ENCODE measurements at places on chromosomes 3 and 15.
A peak's percentile ranks its signal among the peaks of the same experiment; 100 is the strongest.

DNA sequence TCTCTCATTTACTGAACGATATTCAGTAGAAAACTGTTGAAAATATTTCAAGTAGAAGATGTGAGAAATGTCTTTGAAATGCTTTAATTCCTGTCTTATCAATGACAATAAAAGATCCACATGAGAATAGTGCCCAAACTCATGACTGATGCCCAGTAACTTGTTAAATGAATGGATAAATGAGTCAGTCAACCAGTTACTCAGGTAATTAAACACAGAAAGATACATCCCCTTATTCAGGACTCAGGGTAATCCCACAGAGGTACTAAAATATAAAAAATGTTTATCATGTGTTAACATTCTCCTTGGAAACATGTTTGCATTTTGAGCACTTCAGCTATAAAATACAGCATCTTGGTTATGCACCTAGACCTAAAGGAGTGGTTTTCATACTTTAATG, 169.5 kb downstream of the MBNL1 start:
- no peak for DNase-seq

DNA sequence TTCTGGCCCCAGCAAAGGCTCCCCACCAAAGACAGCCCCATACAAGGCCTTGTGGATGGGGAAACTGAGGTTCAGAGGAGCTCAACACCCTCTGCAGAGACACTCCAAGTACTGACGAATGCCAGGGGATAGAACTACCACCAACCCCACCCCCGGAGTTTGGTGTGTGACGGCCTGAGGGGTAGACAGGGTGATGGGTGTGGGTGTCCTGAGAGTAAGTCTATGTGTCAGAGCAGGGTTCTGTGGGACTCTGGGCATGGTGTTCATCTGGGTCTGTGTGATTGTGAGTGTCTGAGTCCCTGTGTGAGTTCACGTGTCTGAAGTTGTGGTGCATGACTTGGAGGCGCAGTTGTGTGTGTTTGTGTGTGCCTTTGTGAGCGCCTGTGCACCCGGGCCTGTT, 7.4 kb downstream of the PTH1R start:
- DNase-seq, result no peak

GRCh38 chr3:171873580-171873979, 30.4 kb downstream of the TMEM212 start:
- no peak for DNase-seq

DNA sequence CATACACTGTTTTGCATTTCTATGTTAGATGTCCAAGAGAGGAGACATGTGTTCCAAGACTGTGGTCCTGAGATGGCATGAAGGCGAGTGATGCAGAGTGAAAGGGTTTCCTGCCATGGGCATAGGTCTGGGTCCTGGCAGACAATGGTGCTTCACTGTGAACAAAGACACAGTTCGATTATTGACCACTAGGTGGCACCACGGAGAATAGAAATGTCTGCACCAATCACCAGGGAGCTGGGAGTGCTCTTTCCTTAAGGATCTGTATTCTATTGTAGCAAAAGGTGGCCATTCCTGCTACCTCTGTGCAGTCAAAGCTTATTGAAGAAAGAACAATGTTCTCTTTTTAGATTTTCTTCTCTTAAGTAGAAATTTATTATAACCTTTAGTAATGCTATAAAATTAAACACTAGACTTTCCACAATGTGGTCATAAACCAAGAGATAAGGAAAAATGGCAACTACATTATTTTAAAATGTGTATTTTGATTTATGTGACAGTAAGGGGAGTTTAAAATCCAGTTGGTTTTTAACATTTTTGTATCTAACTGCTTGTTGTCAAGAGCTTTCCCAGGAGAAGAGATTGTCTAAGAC, 88.7 kb downstream of the GABRG3 start:
- DNase-seq, result peak; percentile 6

- no peak for DNase-seq
These were observed 7.6 kb downstream of the ZNF639 start for GRCh38 chr3:179330438-179330837.

DNA sequence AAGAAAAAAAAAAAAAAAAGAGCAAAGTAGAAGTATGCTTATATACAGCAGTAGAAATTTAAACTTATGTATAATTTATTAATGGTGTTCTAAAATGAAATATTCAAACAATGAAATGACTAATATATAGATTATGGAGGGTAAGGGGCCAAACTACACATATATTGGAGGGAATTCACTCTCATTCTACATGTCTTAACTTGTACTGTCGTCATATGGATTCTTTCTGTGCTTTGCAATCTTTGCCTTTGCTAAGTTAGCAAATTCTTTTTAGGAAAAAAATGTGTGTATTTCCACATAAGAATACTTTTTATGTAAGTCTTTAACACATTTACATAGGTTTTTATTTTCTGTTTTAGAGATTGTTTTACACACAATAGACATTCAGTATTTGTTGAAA, 118.9 kb upstream of the MBNL1 start:
- DNase-seq, result no peak

DNA sequence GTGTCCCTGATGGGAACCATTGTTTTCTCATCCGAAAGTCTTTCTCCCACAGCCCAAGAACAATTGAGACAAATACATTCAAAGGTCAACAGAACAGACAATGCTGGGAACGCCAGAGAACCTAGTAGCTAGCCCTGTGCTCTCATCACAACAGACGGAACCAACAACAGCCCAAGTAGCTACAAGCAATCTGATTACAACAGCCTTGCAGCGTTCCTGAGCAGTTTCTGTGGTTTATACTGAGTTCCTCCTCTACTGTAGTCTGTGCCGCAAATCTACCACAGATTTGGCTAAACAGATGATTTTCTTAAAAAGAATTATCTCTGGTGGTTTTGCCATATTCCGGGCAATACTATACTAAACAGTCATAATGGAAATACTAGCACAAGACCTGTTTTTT, 435.6 kb downstream of the MECOM start:
- DNase-seq, result no peak

GRCh38 chr15:69805248-69805953, 292.3 kb downstream of the TLE3 start:
- DNase-seq, result no peak

DNA sequence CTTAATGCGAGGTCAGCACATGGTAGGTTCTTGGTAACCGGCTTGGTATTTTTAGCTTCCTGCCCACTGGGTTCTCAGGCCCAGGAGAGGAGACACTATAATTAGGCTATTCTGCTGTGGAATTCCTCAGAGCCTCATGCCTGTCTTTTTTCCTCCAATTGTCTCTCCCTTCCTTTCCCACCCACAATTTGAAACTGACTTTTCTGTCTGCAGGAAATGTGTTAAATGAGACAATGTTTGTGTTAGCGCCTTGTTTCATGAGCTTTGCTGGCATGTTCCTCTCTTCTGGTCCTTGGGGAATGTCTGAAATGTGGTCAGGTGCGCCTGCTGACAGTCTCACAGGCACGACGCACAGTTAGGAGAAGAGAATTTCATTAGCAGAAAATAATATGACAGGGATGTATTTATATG, 223.6 kb upstream of the CTNNB1 start:
- DNase-seq, result no peak

- DNase-seq, result no peak
These were observed 281.0 kb upstream of the TBL1XR1 start for GRCh38 chr3:177478170-177478867.

GRCh38 chr3:45273681-45274515, 47.8 kb upstream of the TMEM158 start:
- no peak for DNase-seq

- no peak for DNase-seq
These were observed 110.3 kb upstream of the TMC3 start for GRCh38 chr15:81484086-81484955.

GRCh38 chr3:156691920-156692319, 17.5 kb downstream of the TIPARP start:
- DNase-seq, result no peak

GRCh38 chr3:110894574-110894973, 177.0 kb upstream of the NECTIN3 start:
- DNase-seq, result no peak

- no peak for DNase-seq
These were observed 124.8 kb downstream of the EDEM1 start for GRCh38 chr3:5312290-5312689.

GRCh38 chr3:142088522-142088921, 60.8 kb downstream of the TFDP2 start:
- DNase-seq, result no peak

DNA sequence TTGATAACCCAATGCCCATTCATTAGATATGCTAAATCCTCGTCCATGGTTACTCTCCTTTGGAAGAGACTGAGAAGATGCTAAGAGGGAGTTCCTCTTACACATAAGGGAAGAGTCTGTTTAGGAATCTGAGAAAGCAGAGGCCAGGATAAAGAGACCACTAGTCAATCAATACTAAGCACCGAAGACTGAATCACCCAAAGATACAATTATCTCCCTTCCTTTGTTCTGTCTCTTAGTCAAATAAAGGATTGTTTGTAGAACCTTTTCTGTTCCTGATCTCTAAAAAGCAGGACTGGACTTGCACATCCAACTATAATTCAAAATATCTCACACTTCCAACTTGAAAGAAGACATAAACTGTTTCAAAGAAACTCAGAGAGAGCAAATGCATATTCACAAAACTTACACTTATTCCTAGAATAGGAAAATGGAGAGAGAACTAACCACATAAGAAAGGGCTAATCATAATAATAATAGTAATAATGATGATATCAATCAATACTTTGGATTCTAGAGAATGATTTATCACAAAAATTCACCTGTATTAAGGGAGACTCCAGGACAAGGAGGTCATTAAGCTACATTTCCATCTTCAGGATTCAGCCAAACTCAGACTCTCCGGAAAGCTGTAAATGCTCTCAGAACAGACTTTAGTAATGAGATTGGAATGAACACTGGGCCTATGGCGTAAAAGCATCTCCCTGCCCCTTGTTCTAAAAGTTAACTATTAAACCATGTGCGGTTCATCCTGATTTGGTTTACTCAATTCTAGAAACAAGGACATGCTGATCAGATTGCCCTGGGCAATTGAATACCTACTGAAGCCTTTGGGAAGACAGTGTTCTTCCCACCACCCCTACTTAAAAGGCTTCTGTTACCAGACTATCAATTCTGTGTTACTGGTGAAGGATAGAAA, 401.5 kb downstream of the ZBTB20 start:
- DNase-seq, result no peak

DNA sequence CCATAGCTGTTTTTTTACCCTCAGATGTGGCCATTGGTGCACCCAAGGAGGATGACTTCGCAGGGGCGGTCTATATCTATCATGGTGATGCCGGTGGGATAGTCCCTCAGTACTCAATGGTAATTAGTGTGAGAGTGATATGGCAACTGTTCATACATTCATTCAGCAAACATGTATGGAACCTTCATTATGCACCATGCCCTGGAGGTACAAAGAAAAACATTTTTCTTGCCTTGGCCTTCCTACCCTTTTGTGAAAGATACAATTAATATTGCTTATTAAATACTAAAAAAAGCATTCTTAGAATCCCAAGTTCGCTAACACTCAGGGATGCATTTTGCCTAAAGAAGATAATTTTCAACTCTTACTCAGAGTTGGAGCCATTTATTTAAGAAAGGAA, 342.4 kb upstream of the CTDSPL start:
- no peak for DNase-seq

DNA sequence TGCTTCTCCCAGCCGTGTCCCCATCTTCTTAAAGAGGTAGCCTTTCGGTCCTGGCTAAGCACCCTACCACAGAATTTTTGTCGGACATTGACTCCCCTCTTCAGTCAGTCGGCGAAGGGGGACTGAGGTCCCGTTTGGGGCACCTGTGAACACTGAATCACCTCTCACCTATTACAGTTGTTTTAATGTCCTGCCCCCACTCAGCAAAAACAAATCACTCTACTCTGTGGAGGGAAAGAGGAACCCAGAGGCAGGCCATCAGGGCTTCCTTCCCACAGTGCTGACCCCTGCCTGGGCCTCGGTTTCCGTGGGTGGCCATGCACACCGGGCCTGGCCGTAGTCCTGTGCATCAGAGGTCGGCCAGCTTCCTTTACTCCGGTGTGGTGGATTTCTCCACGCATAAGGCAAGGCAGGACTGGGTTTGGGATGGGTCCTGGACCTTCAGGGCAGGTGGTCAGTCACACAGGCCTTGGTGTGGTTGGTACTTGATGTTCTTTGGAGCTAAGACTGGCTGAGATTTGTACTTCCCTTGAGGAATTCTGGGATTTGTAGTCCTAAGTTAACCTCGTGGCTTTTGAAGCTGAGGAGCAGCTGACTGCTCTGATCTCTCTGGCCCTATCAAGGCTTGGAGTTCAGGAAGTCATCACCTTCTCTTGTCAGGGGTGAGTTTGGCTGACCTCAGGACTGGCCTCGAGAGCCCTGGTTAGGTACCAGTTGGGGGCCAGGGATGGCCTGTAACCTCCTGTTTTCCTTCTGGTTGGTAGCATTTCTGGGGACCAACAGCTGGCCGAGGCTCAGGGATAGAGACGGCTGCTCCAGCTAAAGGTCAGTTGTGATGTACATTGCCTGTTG, 627 bp upstream of the FAM131A start:
- peak; percentile 63 for DNase-seq

- DNase-seq, result no peak
These were observed 15.2 kb downstream of the CA12 start for GRCh38 chr15:63366451-63366850.

GRCh38 chr15:86300390-86301125, 220.9 kb downstream of the AGBL1 start:
- no peak for DNase-seq

All from hippocampal formation (tissue), 2 donors.